Activated T-cell treated with anti-CD3 and anti-CD28 coated beads for 48 hours (primary cell): ENCODE measurements at places on chromosomes 2 and 18.

GRCh38 chr2:231326404-231326803 is 69.1 kb upstream of the B3GNT7 start:
- DNase-seq: no peak

- DNase-seq: no peak
Measured at GRCh38 chr2:223688094-223688835, 86.1 kb upstream of the SCG2 start.

- no peak for DNase-seq
Measured at GRCh38 chr2:68722712-68723111, 11.9 kb upstream of the ARHGAP25 start.

- no peak for DNase-seq
Measured at GRCh38 chr2:112939425-112939824, 28.5 kb downstream of the IL37 start.

DNA sequence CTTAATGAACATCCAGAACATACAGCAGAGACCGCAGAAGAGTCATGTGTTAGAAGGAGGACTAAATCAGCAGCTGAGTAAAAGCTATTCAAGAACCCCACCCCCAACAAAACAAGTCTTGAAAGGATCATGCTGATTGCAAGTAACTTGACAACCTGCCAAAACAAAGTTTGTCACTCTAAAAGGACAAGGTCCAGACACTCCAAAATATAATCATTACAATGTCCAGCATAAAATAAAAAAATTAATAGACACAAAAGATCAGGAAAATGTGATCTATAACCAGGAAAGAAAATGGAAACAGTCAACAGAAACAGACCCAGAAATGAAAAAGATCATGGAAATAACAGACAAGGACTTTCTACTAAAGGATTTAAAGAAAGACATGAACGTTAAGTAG is 28.5 kb downstream of the CCDC88A start:
- no peak for DNase-seq
